Activated CD8-positive, alpha-beta T cell treated with anti-CD3 and anti-CD28 coated beads for 36 hours (primary cell): ENCODE measurements at places on chromosomes 3 and 15.

GRCh38 chr3:105773291-105773690, 95.5 kb downstream of the CBLB start:
- no peak for DNase-seq

DNA sequence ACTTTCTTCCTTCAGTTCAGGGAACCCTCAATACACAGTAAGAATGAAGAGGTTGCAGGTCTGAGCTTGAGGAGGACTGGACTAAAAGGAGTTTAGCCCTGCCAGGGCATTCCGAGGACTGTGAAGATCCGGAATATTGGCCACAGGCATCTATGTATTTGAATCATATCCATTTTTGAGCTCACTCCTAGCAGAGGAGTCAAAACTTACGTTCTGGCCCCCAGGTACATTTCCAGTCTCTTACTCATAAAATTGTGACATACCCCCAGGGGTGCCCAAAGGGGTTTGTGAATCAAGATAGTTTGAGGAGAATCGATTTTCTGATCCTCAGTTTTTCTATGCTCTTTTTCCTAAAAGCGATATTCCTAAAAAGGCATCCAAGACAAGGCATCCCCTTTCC, 27.6 kb upstream of the SRP14 start:
- DNase-seq, result no peak

DNA sequence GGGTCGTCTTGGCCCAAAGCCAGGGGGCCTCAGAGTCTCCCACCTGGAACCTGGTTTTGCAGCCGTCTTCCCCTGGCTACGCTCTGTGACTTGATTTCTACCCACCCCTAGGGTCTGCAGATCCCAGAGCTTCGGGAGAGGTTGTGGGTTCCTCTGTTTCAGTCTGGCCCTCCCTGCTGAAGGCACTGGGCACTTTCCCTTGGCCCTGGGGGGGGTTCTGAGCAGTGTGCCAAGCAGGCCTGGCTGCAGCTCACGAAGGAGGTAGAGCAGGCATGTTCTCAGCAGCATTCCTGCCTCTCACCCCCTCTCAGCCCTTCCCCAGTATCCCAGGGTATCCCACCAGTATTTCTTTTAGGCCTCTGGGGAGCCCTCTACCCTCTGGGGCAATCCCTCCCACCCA, 99.0 kb downstream of the TMEM266 start:
- DNase-seq, result no peak

DNA sequence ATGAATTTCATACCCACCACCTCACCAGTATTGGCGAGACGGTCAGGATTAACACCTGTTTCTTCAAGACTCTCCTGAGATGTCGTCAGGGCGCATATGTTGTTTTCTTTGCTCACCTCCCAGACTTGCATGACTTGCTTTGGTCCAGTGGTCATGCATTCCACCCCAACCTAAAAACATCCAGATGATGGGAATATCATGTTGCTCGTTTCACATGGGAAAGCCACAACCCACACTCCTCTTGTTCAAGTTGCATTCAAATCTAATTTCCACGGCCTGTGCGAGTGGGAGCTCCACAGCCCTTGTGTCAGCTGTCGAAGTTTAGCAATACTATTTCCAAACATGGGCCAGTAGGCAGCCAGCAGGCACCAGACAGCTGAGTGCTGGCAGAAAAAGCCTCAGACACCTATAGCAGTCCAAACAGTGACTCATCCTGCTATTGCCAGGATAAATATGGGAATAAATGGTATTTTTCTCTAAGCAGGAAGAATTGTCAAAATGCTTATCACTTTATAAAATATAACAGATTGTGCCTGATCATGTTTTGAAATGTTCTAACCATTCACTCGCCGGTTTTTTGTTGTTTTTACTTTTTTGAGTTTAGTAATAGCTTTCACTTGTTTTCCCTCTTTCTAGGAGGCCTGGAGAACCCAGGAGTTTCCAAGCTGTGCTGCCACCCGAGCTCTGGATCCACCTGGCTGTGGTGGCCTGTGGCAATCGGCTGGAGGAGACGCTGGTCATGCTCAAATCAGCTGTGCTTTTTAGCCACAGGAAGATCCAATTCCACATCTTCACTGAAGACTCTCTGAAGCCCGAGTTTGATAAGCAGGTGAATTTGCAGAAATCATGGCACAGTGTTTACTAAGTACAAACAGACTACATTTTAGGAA, 20.1 kb downstream of the GXYLT2 start:
- DNase-seq, result no peak

- DNase-seq, result no peak
Observed at GRCh38 chr3:192237992-192238608, 489.2 kb downstream of the FGF12 start.

DNA sequence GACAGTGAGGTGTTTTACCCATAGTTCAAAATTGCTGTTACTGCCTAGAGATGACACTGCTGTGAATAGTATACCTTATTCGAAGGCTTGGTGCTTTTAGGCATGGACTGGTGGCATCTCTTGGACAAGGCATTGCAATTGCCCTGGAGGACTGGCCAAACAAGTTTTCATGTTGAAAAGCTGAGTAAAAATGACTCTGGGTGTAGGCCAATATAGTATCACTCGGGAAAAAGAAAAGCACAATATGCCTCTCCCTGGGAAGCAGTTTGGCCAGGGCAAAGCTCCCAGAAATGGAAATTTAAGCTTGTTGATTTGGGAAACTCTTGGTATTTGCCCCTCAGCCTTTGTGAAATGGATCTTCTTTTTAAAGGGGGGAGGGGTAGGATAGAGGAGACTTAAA, 54.8 kb downstream of the ZNF609 start:
- DNase-seq, result no peak

GRCh38 chr15:96374499-96374898, 44.0 kb downstream of the NR2F2 start:
- DNase-seq, result no peak

GRCh38 chr3:23710555-23710954, 95.2 kb upstream of the UBE2E1 start:
- no peak for DNase-seq

GRCh38 chr3:7095116-7095515, 234.2 kb downstream of the GRM7 start:
- no peak for DNase-seq

- no peak for DNase-seq
Observed at GRCh38 chr15:66147440-66147839, 106.1 kb downstream of the MEGF11 start.

DNA sequence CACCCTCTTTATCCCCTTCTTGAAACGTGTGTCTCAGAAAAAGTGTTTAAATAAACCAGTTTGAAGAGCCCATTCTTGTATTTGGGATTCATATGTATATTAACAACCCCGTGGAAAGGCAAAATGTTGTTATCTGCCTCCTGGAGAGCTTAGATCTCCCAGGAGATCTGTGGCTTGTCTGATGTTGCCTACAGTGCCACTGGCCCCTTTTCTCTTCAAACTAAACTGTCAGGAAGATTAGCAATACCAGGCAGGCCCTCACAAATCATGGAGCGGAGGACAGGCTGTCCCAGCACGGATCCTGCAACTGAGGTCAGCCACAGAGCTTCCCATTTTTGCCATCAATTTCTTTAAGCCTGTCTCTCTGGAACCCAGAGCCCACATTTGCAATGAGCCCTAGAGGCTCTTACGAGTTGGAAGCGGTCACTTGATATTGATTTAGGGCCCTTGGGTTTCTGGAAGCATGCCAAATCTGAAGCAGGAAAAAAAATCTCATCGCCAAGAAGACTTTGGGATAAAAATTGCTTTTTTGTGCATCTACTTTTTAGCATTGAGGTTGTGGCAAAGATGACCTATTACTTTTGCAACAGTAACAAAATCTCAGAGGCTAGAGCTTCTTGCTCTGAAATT, 234.1 kb downstream of the OPA1 start:
- no peak for DNase-seq

GRCh38 chr15:100596792-100597191, 5.2 kb downstream of the LINS1 start:
- DNase-seq, result peak; percentile 99

- DNase-seq, result no peak
Observed at GRCh38 chr15:83289160-83289559, 4.7 kb upstream of the BNC1 start.
